NCI-H774 (cell line): ENCODE measurements at places on chromosomes 6 and 20.

- DNase-seq = no peak
Observed at GRCh38 chr6:152954443-152954842, 28.4 kb downstream of the FBXO5 start.

DNA sequence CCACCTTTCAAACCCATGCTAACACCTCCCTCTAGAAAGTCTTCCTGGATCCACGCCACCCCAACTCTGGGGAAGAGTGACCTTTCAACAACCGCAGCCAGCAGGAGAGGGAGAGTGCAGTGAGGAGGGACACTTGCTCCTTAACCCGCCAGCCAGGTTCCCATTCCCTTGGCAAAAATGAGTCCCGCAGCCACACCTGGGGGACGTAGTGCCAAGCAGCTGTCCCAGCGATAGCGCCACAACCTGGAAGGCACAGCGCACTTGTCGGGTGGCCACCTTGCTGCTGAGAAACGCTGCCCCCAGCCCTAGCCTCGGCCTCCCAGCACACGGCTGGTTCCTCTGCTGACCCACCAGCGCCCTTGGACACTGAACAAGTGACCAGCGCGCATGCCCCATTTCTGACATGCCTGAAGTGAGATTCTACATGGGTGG is 119.3 kb downstream of the JPH2 start:
- no peak for DNase-seq

DNA sequence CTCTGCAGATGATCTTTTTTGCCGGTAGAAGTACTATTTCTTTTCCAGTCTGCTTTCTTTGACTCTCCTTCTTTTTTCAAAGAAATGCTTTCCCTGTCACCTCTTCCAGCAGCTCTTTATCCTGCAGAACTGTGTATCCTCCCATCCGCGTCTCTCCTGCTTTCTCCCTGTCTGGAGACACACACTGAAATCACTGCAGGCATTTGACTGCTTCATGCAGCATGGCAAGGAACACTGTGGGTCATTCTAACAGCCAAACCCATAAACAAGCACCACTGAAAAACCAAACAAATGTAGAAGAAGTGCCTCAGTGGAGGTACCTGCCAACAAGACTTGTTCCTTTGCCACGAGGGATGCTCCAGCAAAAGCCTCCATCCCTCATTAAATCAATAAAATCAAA is 403.7 kb upstream of the CITED2 start:
- no peak for DNase-seq

- no peak for DNase-seq
Observed at GRCh38 chr6:118704915-118705314, 53.5 kb upstream of the CEP85L start.

DNA sequence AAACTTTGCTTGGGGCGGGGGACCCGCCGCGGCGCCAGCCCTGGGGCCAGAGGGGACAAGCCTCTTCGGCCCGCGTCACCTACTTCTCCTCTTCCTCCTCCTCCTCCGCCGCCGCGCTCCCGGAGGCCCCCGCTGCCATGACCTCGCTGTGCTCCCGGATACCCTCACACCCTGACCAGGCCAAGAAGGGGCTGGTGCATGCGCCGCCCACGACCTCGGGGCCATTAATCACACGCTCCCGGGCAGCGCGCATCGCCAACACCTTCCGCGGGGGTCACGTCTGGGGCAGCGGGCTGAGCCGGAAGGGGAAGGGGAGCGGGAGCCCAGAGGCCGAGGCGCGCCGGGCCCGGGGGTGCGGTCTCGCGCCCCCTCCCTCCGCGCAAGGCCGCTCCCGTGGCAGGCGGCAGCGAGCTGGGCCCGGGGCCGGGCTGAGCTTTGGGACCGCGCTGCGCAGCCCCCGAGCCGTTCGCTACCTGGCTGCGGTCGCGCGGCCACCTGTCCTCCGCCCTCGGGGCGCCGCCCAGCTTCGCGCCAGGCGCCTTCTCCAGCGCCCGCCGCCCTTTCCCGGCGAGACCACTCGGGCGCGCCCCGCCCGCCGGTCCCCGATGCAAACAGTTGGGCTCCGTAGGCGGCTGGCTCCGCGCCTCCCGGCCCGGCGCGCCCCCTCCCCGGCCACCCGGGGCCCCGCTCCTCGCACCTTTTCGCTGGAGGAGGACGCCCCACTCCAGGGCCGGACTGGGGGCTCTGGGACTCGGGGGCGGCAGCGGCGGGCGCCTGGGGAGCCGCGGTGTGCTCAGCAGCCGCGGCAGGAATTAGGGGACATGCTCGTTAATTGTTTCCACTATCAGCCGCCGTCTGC is 575 bp upstream of the CNR1 start:
- peak; percentile 29 for DNase-seq

GRCh38 chr6:25173951-25174474 is 105.2 kb upstream of the CARMIL1 start:
- peak; percentile 22 for DNase-seq

- no peak for DNase-seq
Observed at GRCh38 chr6:127813699-127814027, 87.2 kb downstream of the THEMIS start.

DNA sequence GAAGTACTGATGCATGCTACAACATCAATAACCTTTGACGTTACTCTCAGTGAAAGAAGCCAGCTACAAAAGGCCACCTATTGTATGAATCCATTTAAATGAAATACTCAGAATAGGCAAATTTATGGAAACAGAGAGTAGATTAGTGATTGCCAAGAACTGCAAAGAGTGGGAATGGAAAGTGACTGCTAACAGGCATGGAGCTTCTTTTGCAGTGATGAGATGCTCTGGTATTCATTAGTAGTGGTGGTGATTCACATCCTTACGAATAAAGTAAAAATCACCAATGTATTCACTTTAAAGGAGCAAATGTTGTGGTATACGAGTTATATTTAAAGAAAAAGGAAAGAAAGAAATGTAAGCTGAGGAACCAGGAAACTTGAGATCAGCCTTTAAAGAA is 126.8 kb upstream of the SAMD5 start:
- no peak for DNase-seq

- DNase-seq = no peak
Observed at GRCh38 chr6:133424359-133424758, 183.2 kb downstream of the EYA4 start.

GRCh38 chr20:57118107-57118769 is 148.2 kb downstream of the BMP7 start:
- DNase-seq = no peak
